ENCODE measurements at places on chromosomes 4 and X.

DNA sequence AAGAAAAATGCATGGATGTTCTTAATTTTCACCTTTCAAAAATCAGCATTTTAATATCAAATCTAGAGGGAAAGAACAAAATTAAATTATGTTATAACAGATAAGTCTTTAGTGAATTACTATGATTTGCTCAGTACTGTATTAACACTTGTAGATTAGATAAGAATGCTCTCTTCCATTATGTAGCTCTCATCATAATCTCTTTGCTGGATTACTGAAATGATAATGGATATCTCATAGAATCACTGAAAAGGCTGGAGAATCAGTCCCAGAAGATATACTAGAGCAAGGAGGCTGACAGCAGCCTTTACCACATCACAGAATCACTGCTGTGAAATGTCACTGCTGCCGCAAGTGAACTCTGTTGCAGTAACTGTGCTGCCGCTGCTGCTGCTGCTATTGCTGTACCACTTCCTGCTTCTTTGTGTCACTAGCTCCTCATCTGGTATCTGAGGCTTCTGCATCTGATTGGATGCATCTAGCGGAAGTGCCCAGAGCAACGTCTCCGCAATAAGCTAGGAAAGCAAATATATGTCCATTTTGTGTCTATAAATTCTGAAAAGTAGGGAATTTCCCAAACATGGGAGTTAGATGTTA lies 738.2 kb downstream of the ADGRL3 start:
- no peak for DNase-seq

- no peak for DNase-seq
Measured at GRCh38 chr4:147244786-147245185, 236.1 kb upstream of the EDNRA start.

DNA sequence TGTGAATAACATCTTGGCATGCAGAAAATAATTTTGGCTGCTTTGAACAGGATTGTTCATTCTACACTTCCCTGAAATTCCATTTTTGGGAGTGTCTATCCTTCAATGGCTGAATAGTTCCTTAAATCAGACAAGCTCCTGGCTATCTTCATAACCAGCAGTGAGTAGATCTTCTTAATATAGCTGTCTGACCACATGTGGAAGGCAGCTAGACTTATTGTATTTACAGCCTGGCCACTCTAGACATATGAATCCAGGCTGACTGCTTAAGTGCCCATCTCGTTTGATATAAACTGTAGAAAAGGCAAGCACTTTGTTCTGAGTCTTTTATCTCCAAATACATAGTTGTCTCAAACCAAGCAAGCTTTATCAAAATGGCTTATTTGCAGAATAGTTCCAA lies 40.0 kb downstream of the PWWP3B start:
- no peak for DNase-seq

GRCh38 chrX:71017396-71017939 lies 50.7 kb downstream of the SNX12 start:
- no peak for DNase-seq

GRCh38 chr4:187309456-187309855 lies 585.8 kb upstream of the FAT1 start:
- no peak for DNase-seq

DNA sequence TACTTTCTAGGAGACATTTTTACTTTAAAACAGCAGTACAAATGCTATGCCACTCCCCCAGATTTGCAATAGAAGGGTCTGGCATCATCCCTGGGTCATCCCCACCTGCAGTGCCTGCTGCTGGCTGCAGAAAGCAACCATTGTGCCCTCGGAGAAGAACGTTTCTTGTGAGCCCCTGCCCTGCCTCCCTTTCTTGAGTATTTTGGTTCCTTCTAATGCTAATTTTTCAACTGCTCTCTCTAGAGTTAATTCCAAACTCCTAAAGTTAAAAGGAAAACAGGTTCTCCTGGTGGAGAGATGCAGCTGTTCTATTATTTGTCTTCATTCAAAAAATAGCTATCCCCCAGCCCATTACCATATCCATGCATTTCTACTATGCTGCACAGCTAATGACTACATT lies 107.1 kb downstream of the IDS start:
- DNase-seq = no peak

GRCh38 chrX:48989483-48989882 lies 12.6 kb downstream of the GRIPAP1 start:
- DNase-seq = no peak

GRCh38 chr4:158778156-158778711 lies 9.4 kb downstream of the FNIP2 start:
- no peak for DNase-seq

Measured in NCI-H1105 (cell line).